ENCODE measurements at places on chromosomes 7 and 10.

GRCh38 chr10:60125895-60126294, 219.5 kb upstream of the CCDC6 start:
- no peak for DNase-seq

DNA sequence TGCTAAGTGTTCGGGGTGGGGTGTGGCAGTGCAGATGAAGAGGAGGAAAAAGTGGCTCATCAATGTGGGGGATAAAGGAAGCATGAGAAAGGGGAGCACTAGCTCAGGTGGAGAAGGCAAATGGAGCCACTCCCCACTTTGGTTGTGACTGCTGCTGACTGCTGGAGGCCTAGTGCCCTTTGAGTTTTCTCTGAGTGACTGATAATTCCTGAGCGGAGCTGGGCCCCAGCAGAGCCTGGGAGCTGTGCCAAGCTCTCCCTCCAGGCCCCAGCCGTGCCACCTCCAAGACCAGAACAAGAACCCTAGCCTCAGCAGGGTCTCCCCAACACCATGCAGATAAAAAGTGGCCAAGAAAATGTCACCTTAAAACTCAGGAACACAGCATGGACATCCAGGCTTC, 9.7 kb upstream of the RASSF4 start:
- no peak for DNase-seq

- DNase-seq, result no peak
Observed at GRCh38 chr10:85635650-85636049, 730.9 kb downstream of the GRID1 start.

GRCh38 chr7:18993933-18994668, 123.3 kb downstream of the TWIST1 start:
- DNase-seq, result no peak

DNA sequence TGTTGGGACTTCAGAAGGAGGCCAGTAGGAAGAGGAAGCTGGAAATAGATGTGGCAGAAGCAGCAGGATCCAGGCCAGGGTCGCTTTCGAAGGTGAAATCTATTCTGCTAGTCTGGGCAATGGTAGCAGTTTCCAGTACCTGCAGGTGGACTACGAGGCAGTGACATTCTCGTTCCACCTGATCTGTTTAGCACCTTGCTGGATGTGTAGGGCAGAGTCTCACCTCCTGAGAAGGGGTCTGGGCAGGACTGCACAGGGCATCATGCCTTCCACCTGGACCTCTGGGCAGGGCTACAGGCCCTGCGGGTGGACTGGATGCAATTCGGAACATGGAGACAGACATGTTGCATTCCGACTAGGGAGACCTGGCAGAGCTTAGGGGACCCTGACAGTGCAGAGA, 254.8 kb upstream of the ZNF32 start:
- no peak for DNase-seq

DNA sequence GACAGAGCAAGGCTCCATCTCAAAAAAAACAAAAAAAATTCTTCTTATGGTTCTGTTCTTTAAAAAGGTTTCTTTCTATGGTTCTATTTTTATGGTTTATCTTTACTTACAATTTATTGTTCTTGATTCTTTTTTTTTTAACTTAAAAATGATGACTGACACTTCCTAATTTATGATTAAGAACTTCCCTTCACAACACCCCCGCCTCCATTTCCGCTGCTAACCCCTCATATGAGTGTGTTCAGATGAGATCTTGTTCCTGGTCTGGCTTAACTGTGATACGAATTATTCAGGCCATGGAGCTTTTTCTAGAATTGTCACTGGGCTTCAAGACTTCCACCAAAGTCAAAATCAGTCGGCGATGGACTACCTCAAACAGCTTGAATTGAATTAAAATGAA, 33.9 kb downstream of the PTER start:
- no peak for DNase-seq

GRCh38 chr10:120415709-120416330, 41.2 kb upstream of the PLPP4 start:
- DNase-seq, result no peak

GRCh38 chr10:129032372-129033313, 434.4 kb upstream of the MGMT start:
- no peak for DNase-seq

GRCh38 chr10:103466734-103467133, 8.0 kb upstream of the CALHM1 start:
- no peak for DNase-seq

GRCh38 chr7:66464059-66464458, 164.6 kb upstream of the KCTD7 start:
- DNase-seq, result no peak

DNA sequence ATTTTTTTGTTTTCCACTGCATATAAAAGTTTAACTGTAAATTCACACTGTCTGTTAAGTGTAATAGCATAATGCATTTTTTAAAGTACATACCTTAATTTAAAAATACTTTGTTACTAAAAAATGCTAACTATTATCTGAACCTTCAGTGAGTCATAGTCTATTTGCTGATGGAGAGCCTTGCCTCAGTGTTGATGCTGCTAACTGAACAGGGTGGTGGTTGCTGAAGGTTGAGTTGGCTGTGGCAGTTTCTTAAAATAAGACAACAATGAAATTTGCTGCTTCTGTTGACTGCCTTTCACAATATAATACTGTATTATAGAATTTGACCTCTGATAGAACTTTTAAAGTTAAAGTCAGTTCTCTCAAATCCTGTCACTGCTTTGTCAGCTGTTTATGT, 72.3 kb upstream of the GATAD1 start:
- DNase-seq, result no peak

DNA sequence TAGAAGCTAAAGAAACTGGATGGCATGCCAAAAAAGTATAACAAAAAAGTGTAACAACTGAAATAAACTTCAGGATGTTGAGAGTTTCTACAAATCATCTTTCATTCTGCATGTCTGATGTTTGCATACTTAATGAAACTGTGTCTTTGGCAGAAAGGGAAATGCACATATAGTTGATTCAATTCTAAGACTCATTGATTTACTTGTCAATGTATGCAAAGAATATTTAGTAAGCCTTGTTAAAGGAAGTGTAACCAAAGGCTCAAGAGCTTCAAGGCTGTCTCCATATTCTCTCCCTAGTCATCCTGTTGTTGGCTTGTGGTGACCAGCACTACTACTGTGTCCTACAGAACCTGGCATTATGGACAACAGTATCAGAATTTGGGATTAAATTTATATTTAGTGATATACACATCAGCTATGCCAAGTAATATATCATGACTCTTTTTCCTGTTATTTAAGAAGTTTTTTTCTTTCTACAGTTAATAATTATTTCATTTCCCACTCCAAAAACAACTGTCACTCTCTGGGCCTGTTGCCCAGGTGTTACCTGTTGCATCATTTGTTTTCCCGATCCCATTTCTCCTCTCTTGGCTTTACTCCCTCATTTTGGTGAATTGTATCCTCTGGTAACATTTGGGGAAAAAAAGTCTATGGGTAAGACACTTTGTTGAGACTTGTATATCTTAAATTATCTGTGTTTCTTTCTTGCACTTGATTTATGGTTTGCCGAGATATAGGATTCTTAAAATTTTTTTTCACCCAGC, 226.6 kb upstream of the BMPER start:
- DNase-seq, result no peak

DNA sequence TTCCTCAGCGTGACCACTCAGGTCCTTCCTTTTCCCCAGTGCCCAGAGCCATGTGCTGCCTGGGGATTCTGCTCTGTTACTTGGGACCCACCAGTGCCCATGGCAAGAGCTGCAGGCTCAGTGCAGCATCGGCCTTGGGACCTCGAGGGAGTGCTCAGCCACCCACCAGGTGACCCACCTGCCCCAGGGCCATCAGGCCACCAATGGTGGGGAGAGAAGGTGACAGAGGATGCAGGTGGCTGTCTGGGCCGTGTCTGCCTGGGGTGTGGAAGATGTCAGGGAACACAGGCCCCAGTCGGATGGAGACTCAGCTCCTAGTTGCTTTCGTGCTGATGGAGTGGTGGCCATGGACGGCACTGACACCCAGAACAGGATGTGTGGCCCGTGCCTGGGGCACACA, 104.7 kb upstream of the FAM20C start:
- DNase-seq, result no peak

GRCh38 chr10:119455609-119456434, 86.7 kb downstream of the RGS10 start:
- DNase-seq, result no peak

DNA sequence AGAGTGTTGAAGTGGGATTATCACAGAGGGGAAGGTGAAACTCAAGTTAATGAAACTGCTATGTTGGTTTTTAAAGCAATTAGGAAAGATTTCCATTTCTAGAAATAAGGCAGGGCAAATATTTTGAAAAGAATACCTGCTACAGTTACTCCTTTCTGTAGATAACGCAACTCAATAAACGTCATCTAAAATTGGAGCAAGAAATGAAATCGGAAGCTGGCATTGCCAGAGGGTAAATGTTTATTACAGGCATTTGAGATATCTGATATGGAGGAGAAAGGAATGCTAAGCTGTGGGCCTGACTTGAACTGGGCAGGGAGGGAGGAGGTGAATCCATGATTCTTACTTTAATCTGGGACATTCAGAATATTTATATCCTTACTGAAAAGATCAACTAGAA, 217.0 kb upstream of the ADARB2 start:
- no peak for DNase-seq

- no peak for DNase-seq
Observed at GRCh38 chr7:147012666-147013065, 896.1 kb downstream of the CNTNAP2 start.

GRCh38 chr7:42959549-42959948, 27.4 kb downstream of the MRPL32 start:
- DNase-seq, result no peak

GRCh38 chr7:81600608-81601007, 169.2 kb downstream of the HGF start:
- no peak for DNase-seq

- no peak for DNase-seq
Observed at GRCh38 chr7:95694334-95694733, 78.0 kb upstream of the DYNC1I1 start.

DNA sequence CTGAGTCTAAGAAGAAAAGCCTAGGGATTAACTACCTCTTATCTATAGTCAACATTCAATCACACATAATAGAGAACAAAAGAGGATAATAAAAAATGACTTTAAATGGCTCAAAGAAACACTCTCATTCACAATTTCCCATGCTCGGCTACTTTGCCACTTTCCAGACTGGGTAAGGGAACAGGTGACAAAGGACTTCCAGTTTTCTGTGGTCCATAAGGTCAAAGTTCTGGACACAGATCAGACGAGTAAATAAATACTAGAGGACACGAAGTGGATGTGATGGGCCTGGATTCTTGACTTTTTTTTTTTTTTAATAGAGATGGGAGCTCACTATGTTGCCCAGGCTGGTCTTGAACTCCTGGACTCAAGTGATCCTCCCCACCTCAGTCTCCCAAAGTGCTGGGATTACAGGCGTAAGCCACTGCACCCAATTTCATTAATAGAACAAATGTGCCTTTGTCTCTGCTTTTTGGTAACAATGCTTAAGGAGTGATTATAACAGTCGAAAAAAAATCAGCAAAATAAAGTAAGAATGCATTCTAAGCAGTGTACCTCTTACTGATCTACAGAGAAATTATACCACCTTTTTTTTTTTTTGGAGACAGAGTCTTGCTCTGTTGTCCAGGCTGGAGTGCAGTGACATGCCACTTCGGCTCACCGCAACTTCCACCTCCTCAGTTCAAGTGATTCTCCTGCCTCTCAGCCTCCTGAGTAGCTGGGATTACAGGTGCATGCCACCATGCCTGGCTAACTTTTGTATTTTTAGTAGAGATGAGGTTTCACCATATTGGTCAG, 70.6 kb downstream of the WAPL start:
- no peak for DNase-seq

GRCh38 chr10:60258429-60258797, 131.3 kb downstream of the ANK3 start:
- no peak for DNase-seq

GRCh38 chr7:149870701-149871483, 2.9 kb upstream of the ATP6V0E2 start:
- DNase-seq, result no peak

DNA sequence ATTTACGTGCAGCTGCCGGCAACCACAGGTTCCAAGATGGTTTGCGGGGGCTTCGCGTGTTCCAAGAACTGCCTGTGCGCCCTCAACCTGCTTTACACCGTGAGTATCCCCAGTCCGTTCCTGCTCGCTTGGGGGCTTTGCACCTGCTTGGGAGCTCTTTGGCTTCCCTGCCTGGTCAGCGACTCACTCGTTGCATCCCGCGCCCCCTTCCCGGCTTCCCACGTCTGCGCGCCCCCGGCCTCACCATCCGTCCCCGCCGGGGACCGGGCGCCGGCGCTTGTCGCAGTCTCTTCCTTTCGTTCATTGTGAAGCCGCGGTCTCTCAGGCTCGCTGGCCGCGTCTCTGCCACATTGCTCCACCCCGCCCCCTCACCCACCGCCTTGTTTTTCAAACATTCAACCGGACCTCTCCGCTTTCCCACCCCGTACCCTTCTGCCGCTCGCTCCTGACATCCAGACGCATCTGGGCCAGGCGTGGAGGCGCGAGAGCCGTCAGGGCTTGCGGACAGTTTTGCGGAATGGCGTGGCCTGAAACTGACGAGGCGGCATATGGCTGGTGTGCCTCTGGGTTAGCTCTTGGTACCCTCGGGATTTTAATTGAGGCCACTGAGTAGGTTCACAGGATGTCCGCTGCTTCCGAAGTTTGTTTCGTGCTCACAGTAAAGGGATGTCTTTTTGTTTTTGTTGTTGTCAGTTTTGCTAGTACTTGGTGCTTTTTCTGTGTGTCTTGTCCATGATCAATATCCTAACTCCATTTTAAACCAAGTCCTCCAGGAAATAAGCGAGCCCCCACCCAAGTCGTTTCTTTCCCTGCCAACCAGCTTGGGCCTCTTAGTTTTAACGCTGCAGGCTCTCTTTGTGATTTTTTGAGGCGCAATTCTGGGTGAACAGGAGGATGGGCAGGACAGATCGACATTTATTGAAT, 639 bp downstream of the TSPAN13 start:
- no peak for DNase-seq

- DNase-seq, result no peak
Observed at GRCh38 chr10:26755443-26755903, 58.0 kb downstream of the PDSS1 start.

GRCh38 chr10:111551001-111551400, 474.2 kb downstream of the ADRA2A start:
- DNase-seq, result no peak

DNA sequence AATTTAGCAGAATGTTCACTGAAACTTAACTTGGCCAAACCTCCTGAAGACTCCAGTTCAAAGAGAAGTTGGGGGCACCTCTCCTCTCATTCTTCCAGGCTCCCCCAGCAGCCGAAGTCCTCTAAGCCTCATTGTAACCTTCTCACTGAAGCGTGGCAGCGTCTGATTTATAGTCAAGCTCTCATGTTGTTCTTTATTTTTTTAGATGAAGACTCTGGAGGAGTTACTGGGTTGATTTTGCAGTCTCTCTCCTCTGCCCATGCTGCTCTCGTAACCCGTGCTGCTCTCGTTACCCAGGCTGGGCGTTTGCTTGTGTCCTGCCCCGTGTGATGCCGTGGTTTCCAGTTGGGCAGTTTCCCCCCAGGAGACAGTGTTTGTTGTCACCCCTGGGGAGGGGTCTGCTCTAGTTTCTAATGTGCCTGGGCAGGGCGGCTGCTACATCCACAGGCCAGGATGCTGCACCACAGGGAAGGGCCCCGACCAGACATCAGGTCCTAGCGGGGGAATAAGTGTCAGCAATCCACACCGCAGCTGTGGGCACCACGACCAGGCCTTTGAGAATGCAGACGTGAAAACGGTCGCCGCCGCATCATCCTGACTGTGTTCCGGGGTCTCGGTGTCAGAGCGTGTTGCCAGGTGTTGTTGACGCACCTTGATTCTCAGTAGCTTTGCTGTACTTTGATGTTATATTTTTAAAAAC, 65.2 kb downstream of the WDR37 start:
- peak; percentile 48 for DNase-seq
